ENCODE measurements at places on chromosomes 7 and 10. TPM values are rescaled to one million over a fixed set of nuclear protein-coding genes. Genes with fewer than 3 reads are reported as not detected.
A peak's percentile ranks its signal among the peaks of the same experiment; 100 is the strongest.

- peaks cover 9% of the 10 kb centered on the region for H3K4me1 ChIP-seq
- no peak within 1 kb of the TSS for H3K27ac ChIP-seq
- no peaks in the 10 kb centered on the region for H3K36me3 ChIP-seq
- peak within 1 kb of the TSS; percentile 52 for H3K4me3 ChIP-seq
- peaks cover 22% of the 10 kb centered on the region for H3K27me3 ChIP-seq
- peak; percentile 65 for DNase-seq
Measured at GRCh38 chr7:93890464-93891068, at the start of gene TFPI2. TSS of gene TFPI2 (minus strand) at chr7:93890753. CDS start at chr7:93890678, 75 bp downstream.

DNA sequence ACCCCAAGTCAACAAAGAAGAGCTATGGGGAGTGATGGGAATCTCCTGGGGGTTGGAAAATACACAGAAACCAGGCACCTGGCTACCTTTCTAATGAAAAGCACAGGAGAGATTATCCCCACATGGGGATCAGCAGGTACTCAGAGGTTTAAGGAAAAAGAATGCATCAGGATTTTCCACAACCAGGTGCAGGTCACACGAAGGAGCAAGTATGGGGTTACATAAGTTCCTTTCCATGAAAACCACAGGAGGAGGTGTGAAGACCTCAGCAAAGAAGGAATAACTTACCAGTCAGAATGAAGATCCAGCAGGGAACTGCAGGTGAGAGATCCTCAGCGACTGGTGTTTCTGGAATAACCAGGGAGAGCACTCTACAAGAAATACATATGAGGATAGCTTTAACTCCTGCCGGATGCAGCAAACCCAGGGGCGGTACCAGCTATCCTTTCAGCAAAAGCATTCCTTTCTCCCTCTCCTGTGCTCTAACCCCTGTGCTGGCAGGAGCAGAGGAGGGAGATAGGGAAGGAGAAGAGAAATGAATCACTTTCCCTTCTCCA is 116.7 kb upstream of the TMEM106B start:
- H3K27ac ChIP-seq: no peak overlapping the region
- DNase-seq: no peak
- H3K4me1 ChIP-seq: no peaks in the 10 kb centered on the region
- no peak overlapping the region for H3K4me3 ChIP-seq
- no peaks in the 10 kb centered on the region for H3K27me3 ChIP-seq

DNA sequence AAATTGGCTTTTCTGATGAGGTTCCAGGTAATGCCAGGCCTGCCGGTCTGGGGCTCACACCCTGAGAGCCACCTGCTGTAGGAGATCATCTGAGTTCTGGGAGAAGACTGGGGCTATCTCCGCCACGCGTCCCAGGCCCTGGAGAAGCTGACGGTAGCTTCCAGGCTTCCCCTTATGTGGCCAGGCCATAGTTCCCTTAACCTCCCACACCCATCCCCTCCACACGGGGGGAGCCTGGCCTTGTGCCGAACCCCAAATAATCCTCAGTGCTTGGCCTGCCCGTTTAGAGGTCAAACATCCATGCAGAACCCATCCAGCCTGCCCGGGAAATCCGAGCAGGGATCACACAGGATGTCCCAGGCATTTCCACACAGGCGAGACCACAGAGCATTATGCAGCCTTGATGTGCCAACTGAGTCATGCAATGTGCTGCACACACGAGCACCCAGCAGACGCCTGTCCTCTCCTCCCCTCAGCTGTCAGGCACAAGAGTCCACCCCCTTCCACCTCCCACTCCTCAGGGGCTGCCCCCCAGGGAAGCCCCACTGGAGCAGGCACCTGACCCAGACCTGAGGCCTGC is 176.2 kb downstream of the PRKAG2 start:
- no peak overlapping the region for H3K27ac ChIP-seq
- H3K36me3 ChIP-seq: no peaks in the 10 kb centered on the region
- no peaks in the 10 kb centered on the region for H3K27me3 ChIP-seq
- DNase-seq: no peak

DNA sequence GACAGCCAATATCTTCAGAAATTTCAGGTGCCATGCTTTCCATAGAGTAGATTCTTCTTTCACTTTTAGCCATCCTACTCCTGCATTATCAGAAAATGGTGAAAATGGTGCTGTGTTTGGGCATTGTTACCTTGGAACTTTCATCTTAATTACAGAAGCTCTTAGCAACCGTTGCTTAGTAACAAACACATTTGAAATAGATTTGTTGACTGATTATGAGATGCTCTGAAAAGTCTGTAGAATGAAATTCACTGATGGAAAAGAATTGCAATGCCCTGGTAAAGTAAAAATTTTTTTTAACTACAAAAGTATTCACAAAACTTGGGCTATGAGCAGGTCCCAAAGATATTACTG is 249.3 kb upstream of the NEBL start:
- no peak overlapping the region for H3K4me3 ChIP-seq
- no peak overlapping the region for H3K27ac ChIP-seq
- no peaks in the 10 kb centered on the region for H3K36me3 ChIP-seq
- peaks cover 4% of the 10 kb centered on the region for H3K4me1 ChIP-seq
- DNase-seq: no peak

- no peaks in the 10 kb centered on the region for H3K4me1 ChIP-seq
- no peaks in the 10 kb centered on the region for H3K36me3 ChIP-seq
- no peak overlapping the region for H3K27ac ChIP-seq
- DNase-seq: no peak
- no peaks in the 10 kb centered on the region for H3K27me3 ChIP-seq
Measured at GRCh38 chr10:120042705-120043104, 150.2 kb downstream of the SEC23IP start.

- no peak for DNase-seq
- no peaks in the 10 kb centered on the region for H3K4me1 ChIP-seq
- peaks cover 9% of the 10 kb centered on the region for H3K27me3 ChIP-seq
- H3K27ac ChIP-seq: no peak overlapping the region
- H3K4me3 ChIP-seq: no peak overlapping the region
Measured at GRCh38 chr7:28847681-28848080, 110.4 kb downstream of the TRIL start.

DNA sequence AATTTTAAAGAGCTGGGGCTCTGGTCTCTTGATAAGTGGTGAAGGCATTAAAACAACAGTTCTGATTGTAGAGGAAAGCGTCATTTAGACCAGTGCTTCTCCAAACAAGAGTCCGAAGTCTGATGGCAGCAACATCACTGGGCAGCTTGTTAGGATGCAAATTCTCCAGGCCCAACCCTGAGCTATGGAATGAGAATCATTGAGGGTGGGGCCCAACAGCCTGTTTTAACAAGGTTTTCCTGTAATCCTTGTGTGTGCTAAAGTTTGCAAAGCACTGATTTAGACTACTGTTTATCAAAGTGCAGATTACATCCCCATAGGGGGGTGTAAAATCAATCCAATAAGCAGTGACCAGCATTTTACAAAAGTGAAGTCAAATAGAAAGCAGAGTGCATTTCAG is 2.6 kb upstream of the ZNRF2 start:
- H3K4me3 ChIP-seq: no peak overlapping the region
- DNase-seq: no peak
- H3K36me3 ChIP-seq: no peaks in the 10 kb centered on the region
- H3K4me1 ChIP-seq: peaks cover 14% of the 10 kb centered on the region

GRCh38 chr7:40643664-40644063 is 508.9 kb downstream of the SUGCT start:
- no peaks in the 10 kb centered on the region for H3K4me1 ChIP-seq
- no peaks in the 10 kb centered on the region for H3K36me3 ChIP-seq
- DNase-seq: no peak
- no peak overlapping the region for H3K27ac ChIP-seq
- no peaks in the 10 kb centered on the region for H3K27me3 ChIP-seq

GRCh38 chr7:37212556-37212955 is 236.1 kb downstream of the ELMO1 start:
- H3K4me1 ChIP-seq: peaks cover 40% of the 10 kb centered on the region
- H3K27me3 ChIP-seq: no peaks in the 10 kb centered on the region
- peaks cover 5% of the 10 kb centered on the region for H3K36me3 ChIP-seq
- H3K27ac ChIP-seq: no peak overlapping the region
- DNase-seq: no peak

- H3K36me3 ChIP-seq: no peaks in the 10 kb centered on the region
- no peaks in the 10 kb centered on the region for H3K27me3 ChIP-seq
- H3K27ac ChIP-seq: peak overlapping the region; percentile 38
- H3K4me1 ChIP-seq: peaks cover 20% of the 10 kb centered on the region
- peak overlapping the region; percentile 64 for H3K4me3 ChIP-seq
Measured at GRCh38 chr7:50792342-50793119, 9.8 kb upstream of the GRB10 start.

DNA sequence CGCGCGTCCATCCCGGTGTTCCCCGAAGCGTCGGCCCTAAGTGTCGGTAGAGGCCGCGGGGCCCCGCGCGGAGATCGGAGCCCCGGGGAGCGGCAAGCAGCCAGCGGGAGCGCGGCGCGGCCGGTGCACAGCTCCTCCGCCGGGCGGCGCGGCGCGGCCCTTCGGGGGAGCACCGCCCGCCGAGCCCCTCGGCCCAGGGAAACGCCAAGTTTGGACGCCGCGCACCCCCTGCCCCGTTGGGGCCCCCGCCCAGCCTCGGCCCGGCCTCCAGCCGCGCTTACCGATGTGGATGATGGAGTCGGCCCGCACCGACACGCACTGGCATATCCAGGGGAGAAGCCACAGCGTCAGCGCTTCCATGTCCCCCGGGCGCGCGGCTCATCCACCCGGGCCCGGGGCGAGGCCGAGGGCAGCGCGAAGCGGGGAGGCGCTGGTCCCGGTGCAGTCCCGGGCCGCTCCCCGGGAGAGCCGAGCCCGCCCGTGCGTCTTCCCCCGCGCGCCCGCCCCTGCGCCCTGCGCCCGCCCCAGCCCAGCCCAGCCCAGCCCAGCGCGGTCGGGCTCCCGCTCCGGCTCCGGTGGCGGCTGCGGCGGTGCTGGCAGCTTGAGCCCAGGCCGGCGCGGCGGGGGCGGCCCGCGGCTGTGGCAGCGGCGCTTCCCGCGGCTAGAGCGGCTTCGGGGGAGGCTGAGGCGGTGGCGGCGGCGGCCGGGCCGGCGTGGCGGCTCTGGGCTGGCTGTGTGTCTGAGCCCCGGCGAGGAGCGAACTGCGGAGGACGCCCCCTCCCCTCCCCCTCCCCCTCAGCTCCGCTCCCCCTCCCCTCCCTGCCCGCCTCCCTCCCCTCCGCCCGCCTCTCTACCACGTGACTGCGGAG is at the start of gene GRID1:
TSS of gene GRID1 (minus strand) at position 763 of the 869 bp plus-strand sequence.
- H3K27ac ChIP-seq: no peak within 1 kb of the TSS
- H3K4me1 ChIP-seq: peaks cover 19% of the 10 kb centered on the region
- DNase-seq: peak; percentile 71
- no peaks in the 10 kb centered on the region for H3K36me3 ChIP-seq

DNA sequence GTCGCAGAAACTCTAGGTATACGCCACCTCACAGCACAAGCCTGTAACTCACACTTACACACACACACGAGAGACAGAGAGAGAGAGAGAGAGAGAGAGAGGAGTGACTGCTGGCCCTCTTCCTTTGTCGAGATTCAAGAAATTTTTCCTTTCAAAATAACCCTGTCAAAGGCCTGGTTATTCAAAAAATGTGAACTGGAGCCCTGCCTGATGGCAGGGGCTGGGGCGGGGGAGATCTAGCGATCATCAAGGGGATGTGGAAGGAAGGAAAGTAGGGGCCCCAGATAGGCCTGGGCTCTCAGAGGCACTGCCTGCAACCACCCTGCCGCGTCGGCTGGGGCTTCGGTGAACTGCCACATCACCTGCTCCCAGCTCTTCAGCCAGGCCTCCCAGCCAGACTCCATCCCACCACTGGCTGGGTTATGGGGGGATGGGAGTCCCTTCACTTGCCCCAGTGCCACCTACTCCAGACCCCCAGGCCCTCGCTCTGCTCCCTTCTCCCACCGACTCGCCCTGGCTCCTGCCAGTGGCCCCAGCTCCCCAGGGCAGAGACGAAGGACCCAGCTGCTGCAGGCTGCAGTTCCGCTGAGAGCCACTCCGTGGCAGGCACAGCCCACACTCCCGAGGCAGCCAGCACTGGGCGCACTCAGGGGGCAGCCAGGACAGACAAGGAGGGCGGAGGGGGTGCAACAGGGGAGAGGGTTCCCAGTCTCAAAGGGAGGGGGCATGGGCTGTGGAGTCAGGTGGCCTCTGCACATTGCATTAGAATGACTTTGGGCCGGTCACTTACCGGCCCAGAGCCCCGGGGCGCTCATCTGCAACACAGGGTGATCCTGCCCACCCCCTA is 15.3 kb downstream of the KCNH2 start:
- H3K27me3 ChIP-seq: peaks cover 27% of the 10 kb centered on the region
- no peak overlapping the region for H3K27ac ChIP-seq
- DNase-seq: no peak
- no peak overlapping the region for H3K4me3 ChIP-seq
- no peaks in the 10 kb centered on the region for H3K36me3 ChIP-seq
- H3K4me1 ChIP-seq: peaks cover 13% of the 10 kb centered on the region

- no peak for DNase-seq
- H3K27me3 ChIP-seq: no peaks in the 10 kb centered on the region
- no peak overlapping the region for H3K4me3 ChIP-seq
- no peak overlapping the region for H3K27ac ChIP-seq
- H3K36me3 ChIP-seq: no peaks in the 10 kb centered on the region
Measured at GRCh38 chr7:144386741-144387140, 16.8 kb downstream of the NOBOX start.

DNA sequence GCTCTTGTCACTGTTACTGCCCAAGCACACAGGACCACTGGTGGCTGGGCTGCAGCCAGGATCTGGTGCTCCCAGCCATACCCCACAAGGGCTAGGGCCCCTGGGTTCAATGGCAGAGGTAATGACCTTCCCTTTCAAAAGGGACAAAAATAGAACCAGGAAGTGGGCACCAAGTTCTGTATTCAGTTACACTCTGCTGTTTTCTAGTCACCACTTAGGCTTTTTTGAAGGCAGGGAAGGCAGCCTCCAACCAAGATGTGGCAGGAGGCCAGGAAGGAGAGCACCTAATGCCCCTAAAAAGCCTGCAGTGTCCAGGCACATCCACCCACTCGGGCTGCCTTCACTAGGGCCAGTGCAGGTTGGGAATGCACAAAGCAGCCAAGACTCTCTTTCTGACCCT is 47.8 kb downstream of the NOD1 start:
- no peak overlapping the region for H3K4me3 ChIP-seq
- H3K4me1 ChIP-seq: peaks cover 54% of the 10 kb centered on the region
- peak; percentile 57 for DNase-seq

DNA sequence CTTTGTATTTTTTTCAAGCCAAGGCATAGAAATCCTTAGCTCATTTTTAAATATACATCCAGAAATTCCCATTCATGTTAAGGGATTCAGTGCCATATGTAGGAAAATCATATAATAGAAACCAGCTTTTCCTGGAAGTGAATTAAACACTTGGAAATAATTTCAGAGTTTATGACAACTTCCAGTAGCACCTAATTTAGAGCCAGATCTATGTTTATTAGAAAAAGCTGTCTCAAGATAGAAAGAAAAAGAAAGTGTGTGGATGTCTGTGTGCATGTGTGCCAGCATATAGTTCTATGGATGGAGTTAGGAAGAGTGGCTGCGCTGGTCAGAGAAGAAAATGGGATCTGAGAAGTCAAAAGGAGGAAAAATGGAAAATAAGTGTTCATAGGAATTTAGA is 225.7 kb downstream of the DGKB start:
- no peak overlapping the region for H3K27ac ChIP-seq
- H3K36me3 ChIP-seq: no peaks in the 10 kb centered on the region
- no peak for DNase-seq
- H3K27me3 ChIP-seq: no peaks in the 10 kb centered on the region

- peak overlapping the region; percentile 59 for H3K27ac ChIP-seq
- no peaks in the 10 kb centered on the region for H3K36me3 ChIP-seq
- no peak for DNase-seq
Measured at GRCh38 chr7:7970237-7970530, 1.6 kb downstream of the GLCCI1 start.

- no peaks in the 10 kb centered on the region for H3K36me3 ChIP-seq
- H3K27me3 ChIP-seq: no peaks in the 10 kb centered on the region
- H3K27ac ChIP-seq: no peak overlapping the region
- no peak overlapping the region for H3K4me3 ChIP-seq
Measured at GRCh38 chr7:88153378-88153777, 66.5 kb downstream of the SRI start.

Gene NEUROD6
- not detected for total RNA-seq

Gene DEPP1
- total RNA-seq: 160 TPM

Gene C7orf57
- not detected for total RNA-seq

Gene KCNH2
- total RNA-seq: 3.6 TPM

Gene HOXA2
- total RNA-seq: 2.1 TPM

Data from upper lobe of right lung (tissue), 1 donor.